ENCODE measurements at places on chromosomes 2 and 18.
A peak's percentile ranks its signal among the peaks of the same experiment; 100 is the strongest.

GRCh38 chr18:39841482-39842365 lies 2113.3 kb upstream of the PIK3C3 start:
- DNase-seq, result peak; percentile 74

GRCh38 chr2:104862058-104862941 lies 8.4 kb downstream of the POU3F3 start:
- peak; percentile 57 for DNase-seq

GRCh38 chr2:142981069-142981378 lies 103.6 kb downstream of the KYNU start:
- no peak for DNase-seq

DNA sequence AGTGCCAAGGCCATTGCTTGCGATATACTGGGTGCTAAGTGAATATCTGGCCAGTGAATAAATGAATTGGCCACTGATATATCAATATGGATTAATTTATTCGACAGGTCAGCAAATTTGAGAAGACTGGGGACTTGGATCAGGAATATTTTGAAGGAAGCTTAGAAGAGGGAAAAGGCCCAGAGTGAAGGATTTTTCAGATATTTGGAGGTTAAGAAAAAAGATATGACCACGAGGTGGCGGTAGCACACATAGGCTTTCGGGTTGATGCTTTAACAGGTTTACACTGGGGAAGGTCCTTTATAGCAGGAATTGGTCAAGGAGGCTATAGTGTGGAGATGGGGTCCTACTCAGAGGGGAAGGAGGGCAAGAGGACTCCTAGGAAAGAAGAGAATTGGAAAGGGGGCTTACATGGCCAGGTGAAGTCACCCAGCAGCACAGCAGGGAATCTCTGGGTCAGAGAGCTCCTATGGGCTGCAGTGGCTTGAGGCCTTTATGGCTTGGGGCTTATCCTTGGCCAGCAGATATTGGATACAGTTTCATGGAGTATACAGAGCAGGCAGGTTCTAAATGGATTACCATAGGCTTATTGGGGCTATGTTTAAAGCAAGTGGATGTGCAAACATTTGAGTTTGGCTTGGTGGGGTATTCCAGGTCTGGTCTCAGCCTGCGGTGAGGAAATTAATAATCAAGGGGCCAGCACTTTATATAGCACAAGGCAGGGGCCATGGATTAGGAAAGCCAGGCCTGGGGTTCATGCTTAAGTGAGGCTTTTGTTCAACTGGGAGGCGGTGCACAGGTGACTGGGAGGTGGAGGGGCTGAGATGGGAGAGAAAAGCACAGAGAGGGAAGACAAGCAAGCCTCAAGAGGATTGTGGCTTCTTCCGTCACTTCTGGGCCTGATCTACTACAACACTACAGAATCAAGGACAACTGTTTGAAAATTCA lies 9.7 kb downstream of the IL1RN start:
- DNase-seq, result no peak

DNA sequence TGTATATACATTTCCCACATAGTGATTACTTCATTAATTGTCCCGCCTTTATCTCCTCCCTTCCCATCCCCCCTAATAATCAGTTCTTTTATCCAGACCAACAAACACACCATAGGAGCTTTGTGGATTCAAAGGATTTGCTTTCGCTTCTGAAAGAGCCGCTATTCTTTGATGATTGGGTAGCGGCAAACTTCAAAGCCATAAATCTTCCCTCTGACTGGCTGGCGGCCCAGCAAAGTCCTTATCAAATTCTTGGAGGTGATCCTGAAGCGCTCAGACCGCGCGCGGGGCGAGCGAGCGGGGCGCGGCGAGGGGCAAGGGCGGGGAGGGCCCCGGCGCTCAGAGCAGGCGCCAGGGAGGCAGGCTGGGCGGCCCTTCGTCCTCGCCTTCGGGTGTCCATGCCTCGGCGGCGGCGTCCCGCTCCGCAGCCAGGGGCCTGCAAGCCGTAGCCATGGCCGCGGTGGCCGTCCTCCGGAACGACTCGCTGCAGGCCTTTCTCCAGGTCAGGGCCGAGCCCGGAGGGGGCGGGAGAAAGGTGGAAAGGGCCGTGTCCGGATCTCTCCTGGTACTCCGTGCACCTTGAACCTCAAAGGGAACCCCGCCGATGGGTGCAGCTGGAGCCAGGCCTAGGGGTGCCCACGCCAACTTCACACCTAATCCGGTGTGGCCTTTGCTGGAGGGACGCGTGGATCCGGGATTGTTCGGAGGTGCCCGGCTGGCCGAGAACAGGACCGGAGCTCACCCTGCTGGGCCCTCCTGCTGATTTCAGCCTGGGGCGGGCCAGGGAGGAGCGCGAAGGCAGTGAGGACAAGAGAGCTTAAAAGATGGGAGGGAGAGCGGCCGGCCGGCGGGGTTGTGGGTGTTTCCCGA lies at the start of gene SP5:
SP5 (plus strand) TSS at position 276 of the 870 bp plus-strand sequence; CDS start at position 452, 176 bp downstream.
- DNase-seq, result peak; percentile 82

DNA sequence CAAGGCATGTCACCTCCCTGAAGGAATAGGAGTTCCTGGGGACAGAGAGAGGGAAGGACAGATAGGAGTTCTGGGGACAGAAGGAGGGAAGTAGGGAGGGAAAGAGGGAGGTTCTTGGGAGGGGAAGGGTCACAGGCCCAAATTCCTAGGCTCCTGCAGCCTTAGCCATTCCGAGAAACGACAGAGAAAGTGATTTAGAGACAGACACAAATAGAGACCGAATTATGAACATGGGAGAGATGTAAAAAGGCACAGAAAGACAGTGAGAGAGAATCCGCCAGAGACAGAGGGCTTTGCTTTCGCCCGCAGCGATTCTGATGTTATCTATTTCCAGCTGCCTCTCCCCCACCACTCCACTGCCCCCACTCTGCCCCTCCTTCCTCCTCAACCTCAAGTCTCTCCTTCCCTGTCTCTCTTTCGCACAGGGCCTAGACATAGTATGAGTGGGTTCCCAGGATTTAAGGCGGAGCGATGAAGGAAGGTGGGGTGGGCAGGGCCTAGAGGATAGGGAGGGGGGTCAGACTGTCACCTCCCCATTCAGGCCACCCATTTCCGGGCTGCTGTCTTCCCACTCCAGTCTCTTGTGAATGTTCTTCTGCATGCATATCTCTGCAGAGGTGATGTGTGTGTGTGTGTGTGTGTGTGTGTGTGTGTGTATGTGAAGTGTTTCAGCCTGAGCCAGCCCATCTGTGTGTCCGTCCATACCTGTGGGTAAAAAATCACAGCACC lies 3.3 kb upstream of the WNT6 start:
- DNase-seq, result peak; percentile 2

GRCh38 chr2:242029422-242030225 lies 160.1 kb downstream of the RTP5 start:
- no peak for DNase-seq

DNA sequence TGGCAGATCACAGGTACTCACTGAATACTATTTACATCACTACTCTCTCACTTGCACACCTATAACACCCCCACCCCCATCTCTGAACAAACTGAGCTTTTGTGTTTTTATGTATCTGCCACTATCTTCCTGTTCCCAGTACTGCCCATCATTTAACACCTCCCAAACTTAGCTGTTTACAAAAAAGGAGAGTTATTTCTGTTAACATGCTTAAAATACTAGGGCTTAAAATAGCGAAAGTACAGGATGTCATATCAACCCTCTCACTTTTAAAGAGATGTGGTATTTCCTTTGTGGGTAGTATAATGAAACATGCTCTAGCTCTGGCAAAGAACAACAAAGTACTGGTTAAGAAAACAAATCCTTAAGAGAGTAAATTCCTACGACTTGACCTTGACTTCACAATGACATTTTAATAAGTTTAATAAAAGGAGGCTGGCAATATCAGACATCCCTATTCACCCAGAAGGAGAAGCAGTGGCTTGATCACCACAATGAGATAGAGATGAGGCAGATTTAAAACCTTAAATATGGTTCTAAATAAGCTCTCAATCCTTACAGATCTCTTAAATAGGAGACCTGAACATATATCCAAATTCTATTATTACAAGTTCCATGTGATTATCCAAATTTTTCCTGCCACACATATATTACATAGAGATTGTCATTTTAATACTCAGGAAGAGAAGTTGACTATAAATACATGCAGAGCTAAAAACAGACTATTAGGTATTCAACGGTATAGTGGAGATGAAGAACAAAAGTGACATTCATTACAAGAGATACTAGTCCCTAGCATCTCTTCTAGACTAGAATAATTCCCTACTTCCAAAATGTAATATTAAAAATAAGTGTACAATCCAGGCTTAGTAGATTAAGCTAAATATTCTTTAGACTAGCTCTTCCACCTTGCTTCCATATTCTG lies 36.9 kb downstream of the TRAK2 start:
- no peak for DNase-seq

DNA sequence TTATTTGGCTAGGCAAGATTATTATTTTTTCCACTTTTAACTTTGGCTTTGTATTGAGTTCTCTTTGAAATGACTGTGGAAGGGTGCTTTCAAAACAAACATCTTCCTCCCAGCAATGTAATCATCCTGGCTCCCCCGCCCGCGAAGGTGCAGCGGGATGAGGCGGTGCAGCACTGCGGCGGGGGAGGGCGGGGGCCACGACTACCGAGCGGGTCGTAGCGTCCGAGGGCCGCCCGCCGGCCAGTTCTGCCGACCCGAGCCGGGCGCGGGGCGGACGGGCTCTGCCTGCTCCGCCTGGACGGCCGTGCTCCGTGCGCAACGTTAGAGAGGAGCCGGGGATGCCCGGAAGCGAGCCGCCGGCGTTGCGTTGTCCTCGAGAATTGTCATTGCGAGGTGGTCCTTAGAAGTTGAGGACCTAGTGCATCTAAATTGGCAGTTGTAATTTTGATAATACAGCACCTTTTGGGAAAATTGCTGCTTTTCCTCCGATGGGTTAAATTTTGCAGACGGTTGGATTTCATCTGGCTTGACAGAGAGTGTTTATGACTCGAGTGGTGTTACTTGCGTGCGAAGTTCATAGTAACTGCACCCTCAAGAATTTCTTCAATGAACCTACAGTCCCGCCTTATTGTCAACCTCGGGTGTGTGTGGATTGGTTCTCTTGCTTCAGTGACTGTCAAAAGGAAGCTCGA lies 1.1 kb downstream of the EPC2 start:
- DNase-seq, result peak; percentile 24

GRCh38 chr18:77101410-77102258 lies 30.9 kb downstream of the MBP start:
- DNase-seq, result no peak

Data from posterior cingulate gyrus (tissue), 11 donors.